Fibroblast of the aortic adventitia (primary cell): ENCODE measurements at places on chromosomes 5 and 9. TPM values are rescaled to one million over a fixed set of nuclear protein-coding genes. Genes with fewer than 3 reads are reported as not detected.

LCN12 gene
- total RNA-seq, result not detected in 2 replicates

DNA sequence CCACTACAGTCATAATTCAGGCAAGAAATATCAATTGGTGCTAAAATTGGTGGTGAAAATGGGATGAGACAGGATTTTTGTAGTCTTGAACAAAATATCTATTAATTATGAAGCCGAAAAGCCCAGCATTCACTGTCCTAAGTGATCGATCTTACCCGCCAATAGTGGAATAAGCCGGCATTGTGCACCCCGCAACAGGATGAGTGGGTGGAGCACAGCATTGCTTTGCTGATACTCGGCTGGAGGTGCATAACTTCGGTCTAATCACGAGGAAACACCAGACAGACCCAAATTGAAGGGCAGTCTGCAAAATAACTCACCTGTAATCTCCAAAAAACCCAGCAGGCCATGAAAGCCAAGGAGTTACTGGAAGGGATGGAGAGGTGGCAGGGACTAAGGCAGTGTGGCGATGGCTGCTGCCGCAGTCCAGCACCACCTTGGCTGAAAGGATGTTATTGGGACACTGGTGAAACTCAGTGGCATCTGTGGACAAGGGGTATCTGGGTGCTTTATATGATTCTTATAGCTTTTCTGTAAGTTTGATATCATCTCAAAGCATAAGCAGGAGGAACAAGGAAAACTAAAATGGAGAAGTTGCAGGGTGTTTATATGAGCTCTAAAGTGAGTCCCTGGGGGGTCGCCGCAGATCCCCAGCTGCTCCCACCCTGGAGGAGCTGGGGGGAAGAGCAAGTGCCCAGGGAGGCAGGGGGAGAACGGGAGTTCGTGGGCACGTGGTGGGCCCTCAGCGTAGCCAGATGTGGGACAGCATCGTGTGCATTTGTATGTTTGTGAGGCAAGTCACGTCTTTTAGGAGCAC is 45.2 kb downstream of the AHRR start:
- no peak for DNase-seq

DNA sequence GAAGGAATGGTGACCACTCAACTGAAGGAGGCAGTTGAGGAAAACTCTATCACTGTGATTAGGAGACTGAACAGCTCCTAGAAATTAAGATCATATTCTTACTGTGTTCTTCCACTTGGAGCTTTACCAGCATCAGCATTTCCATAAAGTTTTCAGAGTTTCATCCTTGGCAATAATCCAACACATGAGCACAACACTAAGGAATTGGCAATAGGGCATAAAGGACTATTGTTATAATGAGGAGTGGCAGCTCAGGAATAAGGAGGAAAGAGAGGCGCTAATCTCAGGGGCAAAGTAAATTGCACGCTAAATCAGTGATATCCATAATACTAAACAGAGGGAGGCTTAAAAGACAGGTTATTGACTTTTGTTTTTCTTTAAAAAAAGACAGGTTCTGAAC is 338.9 kb downstream of the EFNA5 start:
- no peak for DNase-seq

- peak; percentile 55 for DNase-seq
Observed at GRCh38 chr9:97039514-97039860, 545 bp upstream of the CTSV start.

DNA sequence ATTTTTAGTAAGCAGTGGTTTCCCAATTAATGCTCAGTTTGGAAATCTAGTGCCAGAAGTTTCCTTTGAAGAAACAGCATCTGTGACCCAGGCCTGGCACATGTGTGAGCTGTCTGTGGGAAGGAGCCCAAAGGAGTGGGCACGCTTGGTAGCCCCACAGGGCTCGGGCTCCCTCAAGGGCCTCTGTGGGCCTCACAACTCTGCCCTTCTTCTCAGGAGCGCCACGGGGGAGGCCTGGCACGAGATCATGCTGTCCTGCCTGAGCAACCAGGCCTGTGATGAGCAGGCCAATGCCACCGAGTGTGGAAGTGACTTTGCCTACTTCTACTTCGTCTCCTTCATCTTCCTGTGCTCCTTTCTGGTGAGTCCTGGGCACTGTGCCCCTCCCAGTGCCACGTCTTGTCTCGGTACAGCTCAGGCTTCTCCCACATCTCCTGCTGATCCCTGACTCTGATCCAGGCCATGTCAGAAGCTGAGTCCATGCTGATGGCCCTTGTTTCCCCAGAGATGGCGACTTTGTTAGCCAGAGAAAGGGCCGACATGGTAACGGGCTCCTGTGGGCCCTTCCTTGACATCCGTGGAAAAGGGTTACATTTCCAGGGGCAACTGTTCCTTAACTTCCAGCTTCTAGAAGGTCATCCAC is 200.4 kb downstream of the CACNA1B start:
- no peak for DNase-seq

DNA sequence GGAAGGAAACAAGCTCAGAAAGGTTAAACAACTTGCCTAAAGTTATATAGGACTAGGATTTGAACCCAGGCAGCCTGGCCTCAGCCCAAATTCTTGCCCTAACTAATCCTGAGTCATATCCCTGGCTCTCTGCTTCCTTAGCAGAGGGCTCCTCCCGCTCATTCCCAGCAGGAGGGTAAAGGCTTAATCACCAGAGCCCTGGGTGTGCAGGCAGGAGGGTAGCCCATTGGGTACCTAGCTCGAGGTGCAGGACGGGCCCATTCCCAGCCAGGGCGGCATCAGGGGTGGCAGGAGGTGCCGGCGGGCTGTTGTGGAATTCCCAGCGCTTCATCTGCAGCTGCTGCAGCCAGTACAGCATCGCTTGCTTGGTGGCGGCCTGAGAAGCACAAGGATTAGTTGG is 3.9 kb downstream of the TBC1D2 start:
- DNase-seq, result peak; percentile 63

IL31RA gene
- total RNA-seq, result 0.72 and 0.74 TPM in 2 replicates

DNA sequence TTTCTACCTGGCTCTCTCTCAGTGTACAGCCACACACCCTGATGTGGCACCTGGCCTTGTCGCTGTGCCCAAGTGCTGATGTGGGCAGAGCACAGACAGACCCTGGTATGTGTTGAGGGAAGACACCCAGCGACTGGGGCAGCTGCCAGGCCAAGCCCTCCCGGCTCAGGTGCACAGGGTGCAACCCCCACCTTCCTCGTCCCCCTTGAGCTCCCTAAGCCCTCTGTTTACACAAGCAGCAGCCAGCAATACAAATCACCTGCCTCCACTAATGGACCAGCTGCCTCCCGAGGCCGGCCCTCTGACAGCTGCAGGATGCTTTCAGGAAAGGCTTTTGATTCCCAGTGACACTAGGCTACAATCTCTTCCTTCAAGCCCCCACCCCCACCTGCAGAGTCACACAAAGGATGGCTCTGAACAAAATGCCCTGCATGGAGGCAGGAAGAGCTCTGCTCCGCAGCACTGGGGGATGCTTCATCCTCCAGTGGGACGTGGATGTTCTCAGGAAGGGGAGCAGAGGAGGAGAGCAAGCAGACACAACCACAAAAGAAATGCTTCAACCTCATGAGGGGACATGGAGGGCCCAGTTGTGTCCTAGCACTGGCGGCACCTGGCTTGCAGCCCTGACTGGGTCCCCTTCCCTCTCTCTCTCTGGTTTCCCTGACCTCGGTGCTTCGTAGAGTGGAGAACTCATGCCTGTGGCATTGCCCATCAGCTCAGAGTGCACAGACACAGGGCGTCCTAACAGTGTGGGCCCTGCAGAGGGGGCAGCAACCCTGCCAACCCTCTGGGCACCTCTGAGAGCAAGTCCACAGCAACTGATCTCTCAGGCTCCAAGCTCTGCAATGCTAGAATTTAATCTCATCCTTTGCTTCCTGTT is 140.8 kb downstream of the BARX1 start:
- DNase-seq, result no peak

SHISAL2B gene
- total RNA-seq, result not detected in 2 replicates

DNA sequence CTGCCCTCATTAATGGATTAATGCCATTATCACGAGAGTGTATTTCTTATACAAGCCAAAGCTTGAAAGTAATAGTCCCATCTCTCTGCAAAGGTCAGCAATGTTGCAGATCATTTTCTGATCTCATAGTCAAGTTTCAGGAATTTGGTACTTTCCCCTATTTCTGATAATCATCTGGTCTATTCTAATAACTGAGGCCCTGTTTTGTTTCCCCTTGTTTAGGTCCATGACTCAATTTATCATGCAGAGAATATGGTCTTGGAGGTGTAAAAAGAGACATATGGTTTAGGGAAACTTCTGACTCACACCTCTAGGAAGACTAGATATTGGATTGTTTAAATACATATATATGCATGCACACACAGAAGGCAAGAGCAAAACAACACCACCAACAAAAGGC is 339.3 kb upstream of the NUDT12 start:
- no peak for DNase-seq

DNA sequence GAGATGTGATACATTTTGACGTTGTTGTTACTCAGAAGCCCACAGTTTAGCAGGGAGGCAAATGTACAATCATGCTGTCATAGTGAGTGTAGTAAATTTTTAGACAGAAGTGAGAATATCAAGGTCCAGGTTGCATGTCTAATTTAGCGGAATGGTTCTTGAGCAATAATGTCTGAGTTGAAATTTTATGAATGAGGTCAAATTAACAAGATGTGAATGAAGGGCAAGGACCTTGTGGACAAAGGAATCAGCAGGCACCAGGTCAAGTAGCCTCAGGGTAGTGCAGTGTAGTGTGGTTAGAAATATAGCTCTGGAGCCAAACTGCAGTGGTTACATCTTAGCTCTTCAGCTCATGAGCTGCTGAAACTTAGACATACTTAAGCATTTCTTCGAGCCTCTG is 36.2 kb downstream of the TNFSF8 start:
- no peak for DNase-seq
